ENCODE measurements at places on chromosomes 1 and 21. TPM values are rescaled to one million over a fixed set of nuclear protein-coding genes. Genes with fewer than 3 reads are reported as not detected.
A peak's percentile ranks its signal among the peaks of the same experiment; 100 is the strongest.

GRCh38 chr1:47991187-47991586 is 6.0 kb downstream of the TRABD2B start:
- no peak for DNase-seq

- no peak for DNase-seq
Observed at GRCh38 chr1:97114842-97115241, 393.3 kb downstream of the PTBP2 start.

DNA sequence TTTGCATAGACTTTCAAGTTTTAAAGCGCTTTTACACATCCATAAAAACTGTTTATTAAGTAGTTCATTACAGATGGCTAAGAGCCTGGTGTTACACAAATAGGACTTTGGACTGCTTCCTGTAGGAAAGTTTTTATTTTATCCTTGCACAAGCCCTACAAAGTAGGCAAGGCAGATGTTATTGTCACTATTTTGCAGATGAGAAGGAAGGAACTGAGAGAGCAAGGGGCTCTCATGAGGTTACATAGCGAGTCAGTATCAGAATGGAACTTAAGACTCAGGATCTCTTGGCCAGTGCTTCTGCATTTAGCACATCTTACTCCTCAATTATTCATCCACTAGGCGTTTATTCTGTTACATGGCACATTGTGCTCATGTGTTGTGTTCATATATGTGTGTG is 2.6 kb upstream of the MAPKAPK2 start:
- no peak for DNase-seq

- DNase-seq = no peak
Observed at GRCh38 chr1:23448846-23449245, 24.3 kb upstream of the TCEA3 start.

DNA sequence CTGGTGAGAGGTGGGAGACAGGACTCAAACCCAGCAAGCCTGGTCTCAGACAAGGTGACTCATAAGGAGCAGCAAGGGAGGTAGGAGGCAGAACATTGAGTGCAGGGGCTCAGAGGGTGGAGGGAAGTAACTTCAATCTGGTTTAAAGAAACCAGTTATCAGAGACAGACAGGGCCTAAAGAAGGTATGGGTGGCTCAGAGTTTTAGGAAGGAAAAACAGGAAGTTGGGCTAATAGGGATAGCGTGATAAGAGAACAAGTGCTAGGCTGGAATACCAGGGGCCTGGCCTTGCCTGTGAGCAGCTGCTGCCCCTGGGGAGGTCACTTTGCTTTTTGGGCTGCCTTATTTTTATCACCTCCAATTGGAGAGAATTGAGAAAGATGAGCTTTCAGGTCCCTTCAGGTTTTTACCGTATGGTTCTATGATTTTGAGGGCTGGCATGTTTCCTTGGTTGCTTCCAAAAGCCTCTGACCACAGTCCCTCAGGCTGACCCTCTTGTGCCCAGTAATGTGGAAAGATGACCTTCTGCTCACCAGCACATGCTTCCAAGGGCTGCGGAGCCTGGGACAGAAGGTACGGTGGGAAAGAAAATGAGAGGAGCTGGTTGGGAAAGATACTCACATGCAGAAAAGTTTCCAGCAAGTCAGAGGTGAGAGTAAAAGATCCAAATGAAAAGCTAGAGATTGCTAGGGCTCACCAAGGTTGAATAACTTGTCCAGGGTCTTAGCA is 77.0 kb downstream of the DDR2 start:
- DNase-seq = no peak

DNA sequence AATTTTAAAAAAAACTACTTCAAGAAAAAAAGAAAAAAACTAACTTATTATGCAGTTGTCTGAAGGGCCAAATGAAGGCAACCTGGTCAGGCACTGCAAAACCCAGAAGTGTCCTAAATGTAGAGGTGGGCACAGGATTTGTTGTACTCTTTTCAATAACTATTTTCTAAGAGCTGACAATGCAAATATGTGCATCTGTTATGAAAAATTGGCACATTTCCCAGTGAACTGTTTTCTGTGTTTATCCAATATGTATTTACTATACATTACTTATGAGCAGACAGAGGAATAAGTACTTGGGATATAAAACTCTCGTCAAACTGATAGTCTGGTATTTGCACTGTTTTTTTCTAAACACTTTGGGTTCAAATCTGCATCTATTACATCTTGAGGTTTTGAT is 188.0 kb upstream of the C21orf91 start:
- DNase-seq = no peak

GRCh38 chr1:171595324-171595723 is 26.7 kb upstream of the MYOCOS start:
- DNase-seq = peak; percentile 54

- no peak for DNase-seq
Observed at GRCh38 chr1:81781749-81782148, 19.0 kb upstream of the ADGRL2 start.

DNA sequence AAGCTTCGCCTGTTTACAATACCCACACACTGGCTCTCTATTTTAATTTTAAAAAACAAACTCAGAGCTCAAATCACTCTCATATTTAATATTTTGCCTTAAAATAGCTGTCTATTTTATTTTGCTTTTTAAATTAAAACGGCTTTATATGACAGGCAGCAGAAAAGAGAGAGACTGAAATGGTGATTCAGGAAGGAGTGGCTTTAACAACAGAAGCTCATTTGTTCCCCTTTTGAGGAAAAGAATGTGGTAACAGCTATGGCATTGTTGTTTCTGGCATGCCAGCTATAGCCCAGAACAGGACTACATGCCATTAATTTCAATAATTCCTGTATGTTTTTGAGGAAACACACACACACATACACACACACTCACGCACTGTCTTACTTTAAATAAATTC is 234.2 kb upstream of the PTBP2 start:
- DNase-seq = no peak

The CFAP141 gene
- not detected for total RNA-seq

The HSD11B1 gene
- 479 TPM for total RNA-seq

The POU3F1 gene
- total RNA-seq = 0.08 TPM

The LEPR gene
- total RNA-seq = 51.9 TPM

The IGSF8 gene
- 54.5 TPM for total RNA-seq

The DUSP23 gene
- total RNA-seq = 35.5 TPM

The WNT3A gene
- total RNA-seq = not detected

The KCNJ9 gene
- total RNA-seq = not detected
